GM04504 (cell line): ENCODE measurements at places on chromosomes 1 and 21.

GRCh38 chr21:30146558-30147282 lies 19.9 kb downstream of the CLDN17 start:
- no peak for DNase-seq

DNA sequence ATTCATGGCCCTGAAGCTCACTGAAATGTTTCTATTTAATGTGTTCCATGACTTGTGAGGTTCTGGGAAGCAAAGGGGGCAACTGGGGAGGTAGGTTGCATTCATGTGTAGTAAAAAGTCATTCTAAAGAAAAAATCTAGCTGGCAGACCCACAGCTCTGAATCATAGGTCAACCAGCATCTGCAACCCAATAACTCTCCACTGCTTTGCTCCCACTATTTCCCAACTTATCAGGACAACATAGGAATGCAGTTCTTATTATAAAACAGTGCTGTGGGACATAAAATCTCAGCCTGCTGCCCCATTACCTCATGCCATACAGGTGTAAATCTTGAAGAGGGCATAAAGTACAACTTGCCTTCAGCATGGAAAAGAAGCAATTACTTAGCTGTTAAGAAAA lies 576.1 kb upstream of the PTBP2 start:
- DNase-seq, result no peak

DNA sequence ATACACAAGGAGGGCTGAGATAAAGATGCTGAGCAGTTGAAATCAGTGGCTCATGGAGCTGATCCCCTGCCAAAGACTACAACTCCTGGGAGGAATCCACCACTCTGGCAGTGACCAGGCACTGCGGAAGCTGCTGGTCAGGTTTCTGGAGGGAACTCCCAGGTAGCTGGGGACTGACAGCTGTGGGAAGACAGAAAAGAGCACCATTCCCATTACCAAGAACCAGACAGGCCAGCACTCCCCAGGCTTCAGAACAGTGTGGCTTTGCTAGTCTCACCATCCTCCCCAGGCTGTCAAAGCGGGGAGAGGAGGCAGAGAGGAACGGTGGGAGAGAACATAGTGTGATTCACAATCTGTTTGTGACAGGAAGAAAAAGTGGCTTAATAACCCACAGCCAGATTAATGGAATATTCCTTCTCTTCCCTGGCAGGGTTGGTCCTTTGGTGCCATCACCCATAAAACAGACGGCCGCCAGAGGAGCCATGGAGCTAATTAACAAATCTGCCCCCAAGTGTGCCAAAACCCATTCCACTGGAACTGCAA lies 92.1 kb downstream of the MAB21L3 start:
- DNase-seq, result no peak

GRCh38 chr1:52520148-52520547 lies 32.7 kb downstream of the TUT4 start:
- peak; percentile 19 for DNase-seq

- no peak for DNase-seq
These were observed 3.4 kb downstream of the ADGRB2 start for GRCh38 chr1:31760471-31761470.

GRCh38 chr1:26745191-26745590 lies 42.6 kb upstream of the PIGV start:
- DNase-seq, result no peak

- DNase-seq, result no peak
These were observed 5.1 kb downstream of the ABCG1 start for GRCh38 chr21:42223826-42224575.

DNA sequence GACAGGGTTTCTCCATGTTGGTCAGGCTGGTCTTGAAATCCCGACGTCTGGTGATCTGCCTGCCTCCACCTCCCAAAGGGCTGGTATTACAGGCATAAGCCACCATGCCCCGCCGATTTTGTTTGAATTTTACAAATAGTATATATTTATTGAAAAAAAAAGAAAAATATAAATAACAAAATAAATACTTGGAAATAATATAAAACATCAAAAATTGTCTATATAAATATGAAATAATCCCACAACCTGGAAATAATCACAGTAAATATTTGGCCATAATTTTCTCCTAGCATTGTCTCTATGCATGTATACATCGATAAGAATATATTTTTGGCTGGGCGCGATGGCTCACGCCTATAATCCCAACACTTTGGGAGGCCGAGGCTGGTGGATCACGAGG lies 2.7 kb upstream of the PLOD1 start:
- DNase-seq, result no peak

DNA sequence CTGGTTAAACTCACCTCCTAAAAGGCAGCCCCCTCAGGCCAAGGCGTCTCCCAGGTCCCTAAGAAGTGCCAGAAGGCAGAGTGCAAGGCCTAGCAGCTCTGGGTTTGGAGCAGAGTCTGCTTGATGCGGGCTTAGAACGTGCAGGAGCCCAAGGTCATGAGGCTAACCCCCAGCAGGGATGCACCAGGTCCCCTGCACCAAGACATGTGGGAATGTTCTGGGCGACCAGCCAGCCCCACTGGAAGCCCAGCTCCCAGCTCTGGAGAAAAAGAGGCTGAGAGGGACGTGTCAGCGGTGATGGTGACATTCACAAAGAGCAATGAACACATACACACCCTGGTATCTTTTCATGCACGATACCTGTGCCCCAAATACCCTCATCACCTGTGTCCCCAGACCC lies 5.1 kb downstream of the LRRN2 start:
- no peak for DNase-seq

DNA sequence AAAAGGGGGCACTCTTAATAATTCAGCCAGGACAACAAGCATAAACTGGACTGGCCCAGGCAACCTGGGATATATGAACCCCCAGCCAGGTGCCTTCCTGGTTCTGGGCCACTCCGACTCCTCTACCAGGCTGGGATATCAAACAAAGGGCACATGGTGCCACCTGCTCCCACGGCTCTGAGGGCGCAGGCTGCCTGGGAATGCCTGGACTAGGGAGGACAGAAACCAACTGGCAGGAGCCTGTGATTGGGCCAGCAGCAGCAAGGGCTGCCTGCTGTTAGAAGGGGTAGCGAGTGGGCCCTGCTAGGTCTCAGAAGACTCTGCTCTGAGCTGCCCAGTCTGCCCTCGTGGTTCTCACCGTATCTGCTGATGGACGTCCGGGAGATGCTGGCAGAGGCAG lies 123.2 kb upstream of the CD34 start:
- no peak for DNase-seq
